ENCODE measurements at places on chromosomes 5 and 9. TPM values are rescaled to one million over a fixed set of nuclear protein-coding genes. Genes with fewer than 3 reads are reported as not detected.

The NLN gene
- 27.9 TPM for total RNA-seq

The NEUROG1 gene
- not detected for total RNA-seq

The PCDHA2 gene
- total RNA-seq = not detected

The TEK gene
- total RNA-seq = not detected

GRCh38 chr9:138060365-138060764, 182.8 kb downstream of the CACNA1B start:
- no peak overlapping the region for H3K27ac ChIP-seq
- no peaks in the 10 kb centered on the region for H3K36me3 ChIP-seq
- H3K4me1 ChIP-seq = no peaks in the 10 kb centered on the region
- no peak for DNase-seq
- H3K27me3 ChIP-seq = no peaks in the 10 kb centered on the region

- H3K27me3 ChIP-seq = no peaks in the 10 kb centered on the region
- DNase-seq = peak; percentile 61
- peaks cover 7% of the 10 kb centered on the region for H3K4me1 ChIP-seq
- H3K4me3 ChIP-seq = no peak overlapping the region
- no peaks in the 10 kb centered on the region for H3K36me3 ChIP-seq
Observed at GRCh38 chr9:121545875-121546423, 46.3 kb upstream of the GGTA1 start.

DNA sequence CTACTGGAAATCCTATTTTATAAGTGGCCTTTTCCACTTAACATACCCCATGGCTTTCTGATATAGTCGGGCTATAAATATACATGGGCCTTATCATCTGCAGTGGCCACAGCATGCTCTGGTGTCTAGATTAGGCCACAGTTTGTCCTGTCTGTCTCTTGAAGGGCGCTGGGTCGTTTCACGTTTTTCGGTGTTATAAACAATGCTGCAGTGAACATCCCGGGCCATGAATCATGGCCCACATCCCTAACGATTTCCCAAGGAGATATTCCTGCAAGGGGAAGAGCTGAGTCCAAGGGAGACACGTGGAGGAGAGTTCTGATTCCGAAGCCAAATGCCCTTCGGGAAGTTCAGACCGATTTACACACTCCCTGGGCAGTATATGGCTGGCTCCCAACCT, 8.4 kb downstream of the PLPP7 start:
- H3K27me3 ChIP-seq = no peaks in the 10 kb centered on the region
- no peaks in the 10 kb centered on the region for H3K4me1 ChIP-seq
- DNase-seq = no peak

DNA sequence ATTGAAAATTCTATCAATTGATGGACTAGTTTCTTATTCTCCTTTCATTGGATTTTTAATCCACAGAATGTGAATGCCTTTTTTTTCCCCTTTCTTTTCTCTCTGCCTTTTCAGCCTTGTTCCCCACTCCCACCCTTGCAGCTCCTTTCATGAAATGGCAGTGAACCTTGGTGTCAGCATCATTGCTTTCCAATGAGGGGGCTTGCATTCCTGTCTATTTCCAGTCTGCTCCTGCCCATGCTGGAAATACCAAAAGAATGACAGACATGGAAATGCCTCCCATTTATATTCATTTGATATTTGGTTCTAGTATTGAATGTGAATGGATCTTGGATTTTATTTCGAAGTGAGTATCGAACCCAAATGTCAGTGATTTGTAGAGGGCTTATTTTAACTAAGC, 162.7 kb upstream of the SGCD start:
- H3K4me1 ChIP-seq = no peaks in the 10 kb centered on the region
- no peak overlapping the region for H3K27ac ChIP-seq
- no peaks in the 10 kb centered on the region for H3K27me3 ChIP-seq

DNA sequence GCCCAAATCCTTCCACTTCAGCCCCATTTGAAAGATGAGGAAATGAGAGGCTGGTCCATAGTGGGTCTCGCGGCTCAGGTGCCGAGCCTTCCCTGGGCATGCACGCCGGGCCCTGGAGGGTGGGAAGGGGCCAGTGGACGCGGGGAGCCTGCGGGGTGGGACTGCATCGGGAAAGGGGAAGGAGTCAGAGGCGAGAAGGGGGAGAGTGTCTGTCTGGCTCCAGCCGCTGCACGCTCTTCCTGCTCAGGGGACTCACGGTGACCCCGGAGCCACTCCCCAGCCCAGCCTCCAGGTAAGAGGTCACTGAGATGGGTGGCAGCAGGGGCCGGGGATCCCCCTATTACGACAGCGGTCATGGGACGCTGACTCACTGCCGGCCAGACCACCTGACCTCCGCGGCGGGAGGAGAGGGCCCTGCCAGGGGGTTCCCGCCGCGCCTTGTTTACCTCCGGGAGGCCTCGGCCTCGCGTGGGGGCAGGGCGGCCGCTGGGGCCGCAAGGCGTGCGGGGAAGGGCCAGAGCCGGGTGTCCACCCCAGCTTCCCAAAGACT, 1.9 kb upstream of the SQSTM1 start:
- H3K4me3 ChIP-seq = peak overlapping the region; percentile 43
- H3K27me3 ChIP-seq = no peaks in the 10 kb centered on the region
- H3K36me3 ChIP-seq = no peaks in the 10 kb centered on the region

DNA sequence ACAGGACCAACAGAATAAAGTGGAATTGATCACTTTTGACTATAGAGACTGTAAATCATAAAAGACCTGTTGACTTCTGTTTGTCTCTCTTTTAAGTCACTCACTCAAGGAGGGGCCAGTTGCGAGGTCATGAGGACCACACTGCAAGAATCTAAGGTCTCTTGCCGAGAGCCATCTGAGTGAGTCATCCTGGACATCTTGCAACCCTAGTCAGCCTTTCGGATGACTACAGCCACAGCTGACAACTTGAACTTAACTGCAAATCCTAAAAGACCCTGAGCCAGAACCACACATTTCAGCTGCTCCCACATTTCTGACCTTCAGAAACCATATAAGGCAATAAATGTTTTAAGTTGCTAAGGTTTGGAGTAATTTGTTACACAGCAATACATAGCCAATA, 129.7 kb upstream of the RAD23B start:
- H3K4me1 ChIP-seq = no peaks in the 10 kb centered on the region
- DNase-seq = no peak
- H3K36me3 ChIP-seq = no peaks in the 10 kb centered on the region
- no peaks in the 10 kb centered on the region for H3K27me3 ChIP-seq
- H3K27ac ChIP-seq = no peak overlapping the region

GRCh38 chr5:66179297-66180051, 35.4 kb downstream of the SREK1 start:
- H3K36me3 ChIP-seq = peaks cover 32% of the 10 kb centered on the region
- H3K27me3 ChIP-seq = no peaks in the 10 kb centered on the region
- no peaks in the 10 kb centered on the region for H3K4me1 ChIP-seq
- H3K4me3 ChIP-seq = no peak overlapping the region

DNA sequence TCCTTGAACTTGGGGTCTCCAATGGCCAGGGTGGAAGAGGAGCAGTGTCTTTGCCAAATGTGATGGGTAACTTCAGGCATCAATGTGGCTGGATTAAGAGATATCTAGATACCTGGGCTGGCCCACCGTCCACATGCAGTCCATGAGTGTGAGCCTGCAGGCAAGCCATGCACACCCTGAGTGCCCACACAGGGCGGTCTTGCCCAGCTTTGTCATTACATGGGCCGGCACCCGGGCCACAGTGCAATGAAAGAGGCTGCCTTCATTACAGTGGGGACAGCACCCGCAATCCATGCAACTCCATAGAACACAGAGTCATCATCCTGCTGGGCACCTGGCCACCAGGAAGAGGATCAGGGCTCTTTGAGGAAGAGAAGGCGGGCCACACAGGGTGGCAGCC, 263.8 kb upstream of the IRX1 start:
- H3K4me1 ChIP-seq = no peaks in the 10 kb centered on the region
- no peak for DNase-seq
- H3K27ac ChIP-seq = no peak overlapping the region
- no peaks in the 10 kb centered on the region for H3K27me3 ChIP-seq
- H3K36me3 ChIP-seq = no peaks in the 10 kb centered on the region
